Activated T-helper 1 cell treated with anti-CD3 and anti-CD28 coated beads, Interleukin-2, amount 50 U/mL, for 16 hours (primary cell): ENCODE measurements at places on chromosomes 2 and 18.

DNA sequence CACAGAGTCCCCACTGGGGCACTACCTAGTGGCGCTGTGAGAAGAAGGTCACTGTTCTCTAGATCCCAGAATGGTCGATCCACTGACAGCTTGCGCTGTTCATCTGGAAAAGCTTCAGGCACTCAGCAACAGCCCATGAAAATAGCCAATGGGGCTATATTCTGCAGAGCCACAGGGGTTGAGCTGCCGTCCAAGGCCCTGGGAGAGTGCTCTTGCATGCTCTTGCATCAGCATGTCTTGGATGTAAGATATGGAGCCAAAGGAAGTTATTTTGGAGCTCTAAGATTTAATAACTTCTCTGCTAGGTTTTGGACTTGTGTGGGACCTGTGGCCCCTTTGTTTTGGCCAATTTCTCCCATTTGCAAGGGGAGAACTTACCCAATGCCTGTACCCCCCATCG, 164.7 kb upstream of the HNMT start:
- no peak for DNase-seq

DNA sequence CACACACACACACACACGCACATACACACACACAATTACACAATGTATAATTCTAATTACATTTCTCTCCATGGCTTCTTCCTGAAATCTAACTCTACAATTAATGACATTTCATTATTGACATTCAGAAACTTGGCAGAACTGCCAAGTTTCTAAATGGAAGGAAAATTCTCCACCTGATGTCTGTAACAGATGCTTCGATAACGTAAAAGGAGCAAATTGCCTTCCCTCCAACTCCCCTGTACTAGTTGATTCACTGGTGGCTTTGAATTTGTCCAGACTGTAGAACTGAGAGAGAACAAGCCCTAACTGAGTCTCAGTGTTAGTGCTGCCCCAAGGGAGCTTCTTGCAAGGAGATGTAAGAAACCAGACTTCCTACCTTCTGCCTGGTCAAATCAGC, 255.1 kb upstream of the TMEM200C start:
- DNase-seq, result no peak

DNA sequence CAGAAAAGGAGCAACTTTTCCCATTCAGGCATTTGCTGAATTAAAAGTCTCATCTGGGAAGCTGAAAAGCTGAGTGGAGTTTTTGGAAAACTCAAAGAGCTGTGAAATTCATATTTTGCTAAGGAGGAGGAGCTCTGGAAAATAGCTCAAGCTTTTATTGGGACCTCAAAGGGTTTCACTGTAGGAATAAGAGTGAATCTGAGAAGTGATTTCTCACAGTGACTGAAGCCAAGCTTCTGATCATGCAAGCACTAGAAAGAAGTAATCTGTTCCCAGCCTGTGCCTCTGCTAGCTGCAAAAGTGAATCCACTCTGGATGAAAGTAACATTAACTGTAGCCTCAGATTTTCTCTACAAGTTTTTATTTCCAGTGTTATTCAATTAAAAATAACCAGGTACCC, 283.3 kb downstream of the PTPRM start:
- DNase-seq, result no peak

GRCh38 chr2:2879781-2880180, 497.8 kb downstream of the EIPR1 start:
- no peak for DNase-seq

GRCh38 chr2:48567671-48568070, 37.7 kb downstream of the STON1 start:
- DNase-seq, result no peak

GRCh38 chr18:6210349-6211173, 204.2 kb downstream of the L3MBTL4 start:
- no peak for DNase-seq

- no peak for DNase-seq
These were observed 265.4 kb upstream of the HDAC4 start for GRCh38 chr2:239666053-239666854.

DNA sequence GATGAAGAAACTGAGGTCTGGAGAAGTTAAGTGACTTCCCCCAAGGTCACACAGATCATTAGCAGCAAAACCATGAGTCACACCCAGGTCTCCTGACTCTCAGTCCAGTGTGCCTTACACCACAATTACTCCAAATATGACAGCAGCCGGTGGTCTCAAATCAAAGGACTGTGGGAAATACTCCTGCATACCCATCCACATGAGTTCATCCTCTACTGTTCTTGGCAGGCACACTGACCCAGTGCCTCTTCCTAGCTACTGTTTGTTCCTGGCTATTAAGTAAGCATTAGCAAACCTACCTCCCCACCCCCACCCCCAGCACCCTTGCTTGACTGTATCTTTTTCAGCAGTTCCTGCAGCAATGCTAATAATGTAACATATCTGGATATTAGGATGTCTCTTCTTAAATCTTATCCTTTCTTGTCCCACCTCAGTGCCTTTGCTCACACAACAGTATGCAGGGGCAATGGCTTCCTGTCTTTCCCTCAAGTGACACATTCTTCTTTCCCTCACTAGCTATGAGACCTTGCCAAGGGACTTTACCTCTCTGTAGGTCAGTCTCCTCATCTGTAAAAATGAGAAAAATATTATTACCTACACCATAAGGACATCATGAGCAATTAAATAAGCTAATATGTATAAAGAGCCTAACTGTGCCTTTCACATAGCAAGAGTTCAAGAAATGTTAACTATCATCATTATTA, 46.2 kb downstream of the FAM98A start:
- no peak for DNase-seq

DNA sequence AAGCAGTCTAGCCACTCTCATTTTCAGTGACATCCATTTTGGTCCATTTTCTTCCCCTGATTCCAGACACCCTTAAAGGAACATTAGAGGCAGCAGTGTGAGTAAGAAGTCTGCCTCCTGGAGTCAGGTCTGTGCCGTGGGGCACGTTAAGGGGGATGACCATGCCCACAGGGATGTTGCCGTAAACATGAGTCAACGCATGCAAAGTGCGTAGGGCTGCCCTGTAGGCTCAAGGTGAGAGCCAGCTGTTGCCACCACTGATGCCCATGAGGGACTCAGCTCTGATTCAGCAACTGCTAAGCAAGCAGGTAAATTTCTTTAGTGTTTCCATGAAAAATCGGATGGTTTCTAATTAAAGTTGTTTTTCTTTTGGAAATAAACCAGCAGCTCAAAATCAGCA, 61.4 kb upstream of the TFCP2L1 start:
- DNase-seq, result no peak

- DNase-seq, result no peak
These were observed 7.0 kb upstream of the DRC1 start for GRCh38 chr2:26394694-26395093.

- no peak for DNase-seq
These were observed 4.3 kb downstream of the TSHZ1 start for GRCh38 chr18:75214766-75215510.

GRCh38 chr2:201568217-201568820, 75.0 kb downstream of the TMEM237 start:
- DNase-seq, result no peak

- DNase-seq, result no peak
These were observed 96.2 kb upstream of the STPG4 start for GRCh38 chr2:47251404-47251675.

DNA sequence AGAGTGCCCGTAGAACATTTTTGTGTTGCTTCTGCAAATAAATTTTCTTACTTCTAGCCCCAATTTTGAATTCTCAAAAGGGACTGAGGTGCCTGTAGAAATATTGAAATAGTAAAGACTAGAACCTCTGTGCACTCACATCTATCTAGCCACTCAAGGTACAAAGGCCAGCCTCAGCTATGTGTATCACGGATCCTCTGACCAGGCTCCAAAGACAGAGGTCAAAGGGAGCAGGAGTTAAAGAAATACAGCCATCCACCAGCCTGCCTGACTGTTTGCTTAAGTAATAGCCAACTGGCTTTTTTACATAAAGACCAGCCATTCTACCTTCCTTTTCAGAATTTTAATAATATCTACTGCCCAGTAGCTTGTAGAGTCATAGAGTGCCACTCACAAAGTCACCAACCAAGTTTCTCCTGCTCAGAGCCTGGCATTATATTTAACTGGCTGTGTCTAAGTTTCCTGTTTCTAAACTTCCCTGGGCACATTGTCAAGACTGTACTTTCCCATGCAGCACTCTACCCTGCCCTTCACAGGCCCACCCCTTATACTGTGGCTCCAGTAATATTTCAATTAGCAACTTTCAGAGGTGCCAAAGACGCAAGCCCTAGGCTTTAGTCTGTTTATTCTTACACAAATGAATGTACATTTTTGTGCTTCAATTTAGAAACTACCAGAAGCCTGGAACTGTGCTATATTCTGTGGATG, 338.3 kb upstream of the NT5C1B start:
- no peak for DNase-seq

- no peak for DNase-seq
These were observed 297.8 kb upstream of the GYPC start for GRCh38 chr2:126358122-126358521.

GRCh38 chr2:96197546-96198255, 10.9 kb downstream of the STARD7 start:
- no peak for DNase-seq

DNA sequence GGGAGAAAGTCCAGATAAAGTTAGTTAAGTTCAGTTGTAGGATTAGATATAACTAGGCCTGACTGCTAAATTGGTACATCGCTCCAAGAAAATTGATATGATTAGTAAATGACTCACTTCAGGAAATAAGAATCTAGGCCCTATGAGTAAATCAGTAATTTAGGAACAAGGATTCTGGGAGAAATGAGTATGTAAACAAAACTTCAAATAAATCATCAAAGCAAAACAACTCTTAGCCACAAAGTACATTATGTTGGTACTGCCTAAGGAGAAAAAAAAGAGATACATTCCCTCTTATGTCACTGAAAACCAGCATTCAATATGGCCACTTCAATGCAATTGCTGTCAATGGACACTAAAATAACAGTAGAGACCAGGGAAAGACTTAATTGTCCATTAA, 529.1 kb downstream of the ZNF804A start:
- DNase-seq, result no peak

GRCh38 chr18:990197-990596, 85.5 kb downstream of the ADCYAP1 start:
- no peak for DNase-seq

GRCh38 chr18:31195063-31195462, 32.4 kb upstream of the DSC1 start:
- DNase-seq, result no peak

DNA sequence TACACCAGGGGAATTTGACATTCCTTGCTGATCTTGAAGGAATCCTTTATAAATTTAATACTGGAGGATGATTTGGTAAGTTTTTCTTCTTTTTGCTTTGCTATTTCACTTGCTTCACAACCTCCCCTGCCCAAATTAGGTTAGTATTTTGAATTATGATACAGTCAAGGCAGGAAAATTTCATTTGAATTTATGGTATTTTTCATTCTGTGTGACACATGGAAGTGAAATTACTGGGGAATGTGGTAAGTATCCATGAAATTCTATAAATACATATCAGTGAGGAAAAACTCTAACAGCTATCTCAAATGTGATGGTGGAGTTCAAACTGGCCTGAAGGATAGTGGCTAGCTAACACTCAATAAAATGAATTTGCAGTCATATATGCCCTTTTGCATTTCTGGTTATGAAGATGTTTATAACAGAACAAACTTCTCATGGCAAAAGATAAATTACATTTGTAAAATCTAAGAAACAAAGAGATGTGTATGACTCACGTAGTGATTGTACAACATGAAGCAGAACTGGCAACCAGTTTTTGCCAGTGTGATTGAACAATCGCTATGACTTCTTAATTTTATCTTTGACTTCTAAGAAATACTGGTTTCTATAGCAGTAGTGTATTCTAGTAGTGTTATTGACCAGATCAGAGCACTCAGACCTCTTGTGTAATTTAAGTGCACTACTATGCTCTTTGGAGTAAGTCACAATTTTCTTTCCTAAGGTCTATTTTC, 152.6 kb downstream of the IKZF2 start:
- DNase-seq, result no peak

DNA sequence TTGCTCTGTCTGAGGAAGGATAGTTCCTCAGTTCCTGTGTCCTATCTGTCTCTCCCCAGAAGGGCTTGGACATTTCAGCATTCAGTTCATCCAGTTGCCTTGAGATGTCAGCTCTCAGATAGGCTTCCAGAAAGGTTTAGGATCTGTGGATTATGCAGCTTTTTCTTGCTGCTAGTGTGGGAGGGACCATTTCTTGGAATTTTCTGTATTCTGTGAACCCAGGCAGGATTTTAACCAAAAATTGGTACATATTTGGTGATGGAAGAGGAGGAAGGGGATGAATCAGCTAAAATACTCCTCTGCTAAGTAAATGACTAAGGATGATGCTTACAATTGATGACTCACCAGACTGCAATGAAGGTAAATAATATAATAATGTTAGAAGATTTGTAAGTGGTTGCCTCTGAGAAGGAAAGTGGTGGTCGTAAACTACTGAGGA, 58.6 kb upstream of the DOCK10 start:
- no peak for DNase-seq

GRCh38 chr2:158723921-158724802, 71.0 kb upstream of the DAPL1 start:
- no peak for DNase-seq

DNA sequence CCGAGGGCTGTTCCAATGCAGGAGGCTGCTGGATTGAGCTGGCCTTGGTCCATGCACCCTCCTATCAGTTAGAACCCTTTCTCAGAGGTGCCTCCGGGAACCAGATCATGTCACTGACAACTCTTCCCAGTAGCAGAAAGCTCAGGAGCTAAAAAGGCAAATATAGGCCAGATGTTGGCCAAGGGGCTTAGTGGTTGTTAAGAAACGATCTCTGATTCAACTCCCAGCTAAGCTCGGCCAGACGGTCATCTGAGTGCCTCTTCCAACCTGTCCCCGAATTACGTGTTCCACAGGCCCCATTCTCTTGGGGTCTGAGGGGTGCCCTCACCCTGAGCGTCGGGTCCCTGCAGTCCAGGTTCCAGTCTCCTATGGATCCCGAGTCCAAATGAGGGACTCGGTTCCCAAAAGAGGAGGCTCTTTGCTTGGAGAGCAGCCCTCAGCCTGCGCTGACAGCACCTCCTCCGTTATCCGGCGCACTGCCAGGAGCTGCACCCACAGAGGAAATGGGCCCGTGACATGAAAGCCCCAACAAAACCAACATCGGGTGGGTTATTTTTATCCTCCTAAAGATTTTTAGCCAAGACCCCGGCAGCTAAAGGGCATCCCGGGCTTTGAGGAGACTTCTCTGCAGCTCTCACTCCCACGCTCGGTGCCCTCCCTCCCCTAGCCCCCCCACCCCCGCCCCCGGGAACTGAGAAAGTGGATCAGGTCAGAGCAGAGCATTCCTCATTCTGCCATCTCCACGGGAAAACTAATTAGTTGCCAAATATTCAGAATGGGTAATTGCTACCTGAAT, 106.6 kb upstream of the ID2 start:
- DNase-seq, result no peak

GRCh38 chr18:36450264-36450663, 152.8 kb downstream of the FHOD3 start:
- DNase-seq, result no peak

- DNase-seq, result no peak
These were observed 22.9 kb upstream of the GPR55 start for GRCh38 chr2:230947908-230948365.
